Hypothalamus (tissue), 51 donors: ENCODE measurements at places on chromosomes 6 and 20.

- no peak for DNase-seq
These were observed 35.5 kb downstream of the RPP21 start for GRCh38 chr6:30380464-30380863.

GRCh38 chr6:43243664-43244321 lies 512 bp downstream of the TTBK1 start:
- no peak for DNase-seq

GRCh38 chr6:134519465-134519864 lies 201.6 kb upstream of the SGK1 start:
- no peak for DNase-seq

GRCh38 chr6:160252073-160252813 lies 6.4 kb downstream of the SLC22A2 start:
- DNase-seq = no peak

DNA sequence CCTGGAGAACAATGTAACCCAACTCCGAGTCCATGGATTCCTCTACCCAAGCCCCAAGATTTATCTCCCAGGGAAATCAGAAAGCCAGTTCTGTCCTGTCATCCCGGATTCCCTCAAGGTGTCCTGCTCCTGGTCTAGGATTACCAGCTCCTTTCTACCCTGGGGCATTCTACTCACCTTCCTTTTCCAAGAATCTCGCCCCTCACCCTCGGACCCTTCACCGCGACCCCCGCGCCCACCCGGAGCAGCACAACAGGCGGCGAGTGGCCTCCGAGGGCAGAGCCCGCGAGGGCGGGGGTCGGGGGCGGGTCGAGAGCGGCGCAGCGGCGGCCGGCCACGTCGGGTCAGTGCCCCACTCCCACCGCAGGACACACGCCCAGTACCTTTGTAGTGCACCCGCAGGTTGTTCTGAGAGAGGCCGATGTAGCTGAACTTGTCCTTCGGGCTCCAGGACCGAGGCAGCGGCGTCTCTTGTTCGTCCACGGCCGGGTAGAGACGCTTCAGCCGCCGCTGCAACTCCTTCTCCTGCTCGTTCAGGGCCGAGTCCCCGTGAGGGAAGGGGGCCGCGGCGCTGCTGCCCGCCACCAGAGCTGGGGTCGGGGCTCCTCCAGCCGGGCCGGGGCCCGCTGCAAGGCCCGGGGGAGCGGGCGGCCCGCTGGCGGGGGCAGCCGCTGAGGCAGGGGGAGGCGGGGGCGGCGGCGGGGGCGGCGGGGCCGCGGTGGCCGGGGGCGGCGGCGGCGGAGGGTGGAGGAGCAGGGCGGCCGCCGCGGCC lies 897 bp downstream of the RANBP9 start:
- peak; percentile 17 for DNase-seq
